ENCODE measurements at places on chromosomes 5 and 9.

DNA sequence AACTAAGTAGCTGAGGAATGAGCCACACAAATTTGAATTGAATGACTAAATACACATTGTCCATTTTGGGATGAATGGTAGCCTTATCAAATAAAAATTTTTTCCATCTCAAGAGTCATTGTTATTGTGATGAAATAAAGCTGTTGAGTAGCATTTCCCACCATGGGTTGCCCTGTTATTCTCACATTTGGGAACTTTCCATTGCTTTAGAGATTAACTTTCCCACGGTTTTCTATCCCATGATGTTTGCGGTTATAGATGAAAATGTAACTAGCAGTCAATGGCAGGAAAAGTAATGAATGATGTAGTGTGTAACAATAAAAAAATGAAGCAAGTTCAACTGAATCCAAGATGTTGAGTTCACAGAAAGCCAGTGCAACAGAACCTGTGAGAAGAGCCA is 59.9 kb upstream of the PLPP1 start:
- DNase-seq = no peak

GRCh38 chr9:78783743-78784142 is 486.8 kb downstream of the PSAT1 start:
- no peak for DNase-seq

DNA sequence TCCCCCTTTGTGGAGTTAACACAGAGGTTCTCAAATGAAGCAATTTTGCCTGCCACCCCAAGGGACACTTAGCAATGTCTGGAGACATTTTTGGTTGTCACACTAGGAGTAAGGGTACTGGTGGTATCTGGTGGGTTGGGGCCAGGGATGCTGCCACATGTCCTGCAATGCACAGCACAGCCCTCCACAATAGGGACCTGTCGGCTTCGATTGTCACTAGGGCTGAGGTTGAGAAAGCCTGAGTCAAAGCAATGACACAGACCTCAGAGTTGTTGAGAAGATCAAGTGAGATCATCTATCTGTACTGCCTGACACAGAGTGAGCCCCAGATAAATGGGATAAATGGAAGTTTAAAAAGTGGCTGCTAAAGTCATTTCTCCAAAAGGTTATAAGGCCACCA is 249.2 kb upstream of the KLF4 start:
- no peak for DNase-seq

GRCh38 chr9:30913331-30913730 is 1471.1 kb upstream of the ACO1 start:
- DNase-seq = no peak
